CD4-positive, alpha-beta T cell (primary cell): ENCODE measurements at places on chromosomes 1 and 21. TPM values are rescaled to one million over a fixed set of nuclear protein-coding genes. Genes with fewer than 3 reads are reported as not detected.
A peak's percentile ranks its signal among the peaks of the same experiment; 100 is the strongest.

DNA sequence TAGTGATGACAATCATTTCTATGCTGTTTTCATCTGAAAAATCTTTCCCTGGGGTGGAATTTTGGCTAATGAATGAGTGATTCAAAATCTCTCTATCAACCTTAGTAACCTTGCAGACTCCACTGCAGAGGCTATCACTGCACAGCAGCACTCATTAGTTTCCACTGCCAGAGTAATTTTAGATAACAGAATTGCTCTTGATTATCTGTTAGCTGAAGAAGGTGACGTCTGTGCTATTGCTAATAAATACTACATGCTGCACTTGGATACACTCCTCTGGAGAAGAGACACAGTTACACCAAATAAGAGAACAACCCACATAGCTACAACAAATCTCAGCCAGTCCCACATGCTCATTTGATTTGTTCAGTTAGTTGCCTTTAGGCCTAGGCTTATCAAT, 1348.4 kb downstream of the NCAM2 start:
- DNase-seq = no peak

The DDAH1 gene
- not detected for total RNA-seq

DNA sequence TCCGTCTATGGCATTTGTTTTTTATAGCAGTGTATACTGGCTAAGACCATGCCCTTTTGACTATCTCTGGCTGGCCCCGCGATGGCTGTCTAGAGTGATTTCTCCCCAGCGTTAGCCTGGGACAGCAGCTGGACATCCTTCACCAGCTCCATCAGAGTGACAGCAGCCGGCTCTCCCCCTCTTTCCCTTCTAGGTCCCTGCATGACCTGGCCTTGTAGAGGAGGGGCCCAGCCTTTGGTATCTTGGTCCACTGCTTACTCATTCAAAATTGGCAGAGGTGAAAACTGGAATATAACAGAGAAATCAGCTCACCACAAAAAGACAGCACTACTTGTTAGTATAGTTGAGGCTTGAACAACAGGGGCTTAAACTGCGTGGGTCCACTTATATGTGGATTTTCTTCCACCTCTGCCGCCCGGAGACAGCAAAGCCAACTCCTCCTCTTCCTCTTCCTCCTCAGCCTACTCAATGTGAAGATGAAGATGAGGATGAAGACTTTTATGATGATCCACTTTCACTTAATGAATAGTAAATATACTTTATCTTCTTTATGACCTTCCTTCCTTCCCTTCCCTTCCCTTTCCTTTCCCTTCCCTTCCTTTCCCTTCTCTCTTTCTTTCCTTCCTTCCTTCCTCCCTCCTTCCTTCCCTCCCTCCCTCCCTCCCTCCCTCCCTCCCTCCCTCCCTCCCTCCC, 29.4 kb upstream of the B3GALNT2 start:
- DNase-seq = no peak

DNA sequence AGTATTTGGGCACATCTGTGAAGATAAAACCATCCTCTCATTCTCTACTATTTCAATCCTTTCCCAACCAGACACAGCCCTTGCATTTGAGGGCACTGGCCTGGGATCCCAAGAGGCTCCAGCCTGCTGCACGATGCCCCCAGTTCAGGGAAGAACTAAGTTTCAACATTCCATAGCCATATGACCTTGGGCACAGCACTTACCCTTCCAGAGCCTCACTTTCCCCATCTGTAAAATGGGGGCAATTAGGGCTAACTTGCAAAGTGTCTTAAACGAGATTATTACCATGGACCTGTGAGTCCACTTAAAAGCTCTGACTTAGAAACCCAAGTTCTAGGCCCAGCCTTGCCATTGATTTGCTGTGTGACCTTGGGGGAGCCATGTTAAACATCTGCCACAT, 22.9 kb downstream of the CDCP2 start:
- no peak for DNase-seq

GRCh38 chr1:66154394-66154793, 361.7 kb downstream of the PDE4B start:
- DNase-seq = no peak

GRCh38 chr1:112040891-112041740, 51.6 kb upstream of the KCND3 start:
- DNase-seq = no peak

DNA sequence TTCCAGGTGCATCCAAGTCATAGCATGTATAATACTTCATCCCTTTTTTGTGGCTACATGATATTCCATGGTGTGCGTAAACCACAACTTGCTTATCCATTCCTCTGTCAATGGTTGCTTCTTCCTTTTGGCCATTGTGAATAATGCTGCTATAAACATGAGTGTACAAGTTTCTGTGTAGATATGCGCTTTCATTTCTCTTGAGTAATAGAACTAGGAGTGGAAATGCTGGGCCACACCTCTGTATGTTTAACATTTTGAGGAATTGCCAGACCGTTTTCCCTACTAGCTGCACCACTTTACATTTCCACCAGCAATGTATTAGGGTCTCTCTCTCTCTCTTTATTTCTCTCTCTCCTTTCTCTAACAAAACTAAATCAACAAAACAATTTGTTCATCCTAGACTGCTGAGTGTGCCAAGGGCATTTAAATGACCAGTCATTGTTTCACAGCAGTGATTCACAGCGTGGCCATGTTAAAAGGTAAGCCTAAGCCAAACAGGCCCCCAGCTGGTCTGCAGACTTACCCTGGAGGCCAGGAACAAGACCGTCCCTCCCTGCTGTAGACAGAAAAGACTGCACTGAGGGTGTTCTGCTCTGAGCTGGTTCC, 53.2 kb upstream of the LYST start:
- no peak for DNase-seq

The EXO5 gene
- total RNA-seq = 4.5 TPM

The CSMD2 gene
- not detected for total RNA-seq

DNA sequence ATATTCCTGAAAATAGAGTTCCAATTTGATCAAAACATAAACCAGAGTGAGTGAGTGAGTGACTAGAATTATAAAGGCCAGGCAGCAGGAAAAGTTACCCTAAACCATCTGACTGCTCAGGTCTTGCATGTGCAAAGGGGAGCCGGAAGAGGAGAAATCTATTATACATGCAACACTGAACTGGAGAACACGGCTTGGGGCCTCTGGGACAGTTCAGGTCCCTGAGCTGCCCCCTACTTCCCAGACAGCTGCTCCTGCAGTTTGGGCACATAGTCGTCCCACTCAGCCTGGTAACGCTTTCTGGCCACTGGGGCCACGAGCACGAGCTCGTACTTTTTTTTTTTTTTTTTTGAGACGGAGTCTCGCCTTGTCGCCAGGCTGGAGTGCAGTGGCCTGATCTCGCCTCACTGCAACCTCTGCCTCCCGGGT, 40.1 kb downstream of the PTPRC start:
- no peak for DNase-seq

DNA sequence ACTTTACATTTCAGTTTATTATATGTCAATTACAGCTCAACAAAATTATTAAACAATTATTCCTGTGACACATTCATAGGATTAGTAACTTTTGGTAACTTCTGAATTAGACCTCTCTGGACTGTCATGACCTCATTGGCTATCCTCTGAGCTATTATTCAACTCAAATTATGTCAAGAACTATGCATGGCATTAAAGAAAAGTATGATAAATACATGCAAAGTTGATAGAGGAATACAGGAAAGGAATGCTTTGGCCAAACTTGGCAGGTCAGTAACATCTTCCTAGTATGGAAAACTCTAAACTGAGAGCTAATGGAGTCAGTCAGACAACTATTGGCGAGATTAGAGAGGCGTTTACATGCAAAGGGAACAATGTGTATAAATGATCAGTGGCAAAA, 158.4 kb downstream of the DUSP10 start:
- DNase-seq = no peak

GRCh38 chr1:185309566-185309965, 7.5 kb downstream of the IVNS1ABP start:
- no peak for DNase-seq

- DNase-seq = no peak
Measured at GRCh38 chr1:247402120-247402675, 13.8 kb upstream of the NLRP3 start.

The LCE3D gene
- total RNA-seq = not detected

GRCh38 chr1:118115567-118116295, 69.3 kb downstream of the SPAG17 start:
- DNase-seq = no peak

DNA sequence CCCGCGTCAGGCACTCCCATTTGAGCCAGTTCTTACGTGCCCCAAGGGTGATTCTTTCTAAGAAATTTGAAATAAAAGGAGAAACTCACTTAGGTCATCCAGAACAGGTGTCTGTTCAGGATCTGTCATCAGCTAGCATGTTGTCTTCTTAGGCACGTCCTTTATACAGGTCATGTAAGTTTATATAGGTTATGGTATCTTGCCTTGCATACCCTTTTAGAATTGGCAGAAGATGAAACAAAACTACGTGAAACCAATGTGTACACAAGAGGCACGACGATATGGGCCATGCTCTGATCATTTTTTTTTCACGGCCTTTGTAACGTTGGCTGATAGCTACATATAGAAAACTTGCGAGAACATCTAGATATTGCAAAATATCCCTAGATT, 579 bp upstream of the GTF2B start:
- no peak for DNase-seq

The ALDH9A1 gene
- total RNA-seq = 33.9 TPM

GRCh38 chr1:204308023-204308628, 51.6 kb downstream of the PLEKHA6 start:
- no peak for DNase-seq

DNA sequence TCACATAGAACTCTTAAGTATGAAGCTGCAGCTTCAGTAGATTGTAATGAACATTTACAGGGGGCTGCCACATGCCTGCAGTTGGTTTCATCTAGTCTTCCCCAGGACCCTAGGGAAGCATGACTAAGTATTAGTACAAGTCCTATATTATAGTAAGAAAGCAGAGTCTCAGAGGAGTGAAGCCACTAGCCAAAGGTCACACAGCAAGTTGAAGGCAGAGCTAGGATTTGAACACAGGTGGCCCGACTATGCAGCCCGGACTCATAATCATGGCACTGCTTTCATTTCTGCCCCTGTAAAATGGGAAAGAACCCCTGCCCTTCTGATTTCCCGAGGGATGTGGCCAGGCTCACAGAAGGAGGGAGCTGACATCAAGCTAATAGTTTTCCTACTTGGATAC, 8.4 kb upstream of the CRYBG2 start:
- no peak for DNase-seq

GRCh38 chr1:220335668-220336067, 63.4 kb upstream of the RAB3GAP2 start:
- no peak for DNase-seq

The KLHDC7A gene
- not detected for total RNA-seq

DNA sequence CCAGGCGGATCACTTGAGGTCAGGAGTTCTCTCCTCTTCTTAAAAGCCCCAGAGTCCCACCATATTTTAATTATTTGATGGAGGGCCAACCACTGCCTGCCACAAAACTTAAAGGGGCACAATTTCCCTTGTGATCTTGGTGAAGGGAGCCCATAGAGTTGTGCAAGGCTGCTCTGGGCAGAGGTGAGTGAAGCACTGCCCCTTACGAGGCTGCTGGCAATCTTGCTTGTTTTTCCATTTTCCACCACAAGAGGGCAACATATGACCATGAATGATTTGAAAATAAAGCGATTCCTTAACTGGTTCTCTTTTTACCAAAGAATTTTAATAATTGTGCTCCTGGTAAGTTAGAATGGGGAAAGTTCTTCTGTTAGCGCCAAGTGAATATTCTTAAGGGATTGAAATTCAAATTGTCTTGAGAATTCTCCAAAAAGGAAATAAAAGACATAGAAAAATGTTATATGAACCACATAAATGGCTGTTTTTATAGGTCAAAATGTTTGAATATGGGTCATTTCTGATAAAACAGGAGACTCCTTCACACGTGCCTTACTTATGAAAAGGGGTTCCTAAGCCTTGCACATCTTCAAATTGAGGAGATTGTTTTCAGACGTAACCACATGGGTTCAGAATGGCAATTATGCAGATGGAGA, 22.7 kb downstream of the PGM1 start:
- DNase-seq = peak; percentile 61

The CRNN gene
- not detected for total RNA-seq

- DNase-seq = no peak
Measured at GRCh38 chr1:34771573-34772371, 9.2 kb upstream of the GJB3 start.

DNA sequence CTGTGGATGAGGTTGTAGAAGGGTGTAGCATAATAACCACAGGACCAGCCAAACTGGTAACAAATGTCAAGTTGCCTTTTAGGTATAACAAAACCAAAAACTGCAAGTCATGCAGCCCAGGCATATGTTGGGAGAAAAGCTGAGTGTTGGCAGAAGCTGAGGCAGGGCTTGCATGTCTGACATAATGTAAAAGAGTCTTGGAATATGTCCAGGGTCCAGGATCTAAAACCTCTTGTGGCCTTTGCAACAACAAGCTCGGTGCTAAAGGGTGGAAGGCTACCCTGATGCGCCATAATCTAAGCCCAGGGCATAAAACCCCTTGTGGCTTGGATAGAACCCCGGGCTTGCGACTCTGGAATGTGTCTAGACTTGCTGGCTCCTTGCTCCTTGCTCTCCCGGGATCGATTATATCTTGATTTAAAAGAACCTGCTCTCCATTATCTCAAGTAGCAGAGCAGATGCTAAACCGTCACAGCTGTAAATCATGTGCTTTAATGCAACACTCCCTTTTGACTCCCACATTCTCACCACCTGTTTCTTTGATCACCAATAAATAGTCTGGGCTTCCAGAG, 26.5 kb upstream of the SLC35A3 start:
- no peak for DNase-seq

The HFM1 gene
- not detected for total RNA-seq

DNA sequence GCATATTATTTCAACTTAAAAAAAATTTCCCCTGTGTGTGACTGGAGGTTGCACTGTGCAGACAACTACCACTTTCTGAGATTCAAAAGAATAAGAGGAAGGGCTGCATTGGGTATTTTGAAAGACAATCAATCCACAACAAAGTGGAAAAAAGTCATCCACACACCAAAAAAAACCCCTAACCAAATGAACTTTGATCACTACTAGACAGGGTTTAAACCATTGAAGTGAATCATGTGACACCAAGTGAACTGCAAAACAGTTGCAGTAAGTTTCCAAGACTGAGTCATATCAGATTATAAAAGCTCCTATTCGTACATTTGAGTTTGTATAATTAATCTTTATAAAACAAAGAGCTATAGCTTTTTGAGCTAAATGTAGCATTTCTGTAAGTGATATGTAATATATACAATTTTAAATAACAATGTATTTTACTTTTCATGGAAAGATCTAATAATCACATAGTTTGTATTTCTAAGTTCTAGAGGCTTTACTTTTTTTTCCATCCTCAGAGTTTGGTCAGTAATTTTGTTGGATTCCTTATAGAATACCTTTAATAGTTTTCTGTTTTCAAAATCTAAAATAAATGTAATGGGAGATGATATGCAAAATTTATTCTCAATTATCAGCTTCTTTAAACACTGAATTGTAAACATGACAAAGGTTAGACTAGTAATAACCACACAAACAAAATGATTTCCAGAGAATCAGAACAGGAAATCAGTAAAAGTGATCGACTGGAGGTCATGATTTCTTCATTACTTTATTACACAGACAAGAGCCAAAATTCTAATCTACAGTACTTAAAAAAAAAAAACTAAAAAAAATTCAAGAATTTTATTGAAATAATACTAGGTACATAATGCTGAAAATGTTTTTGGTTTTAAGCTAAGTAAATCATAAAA, 50.5 kb upstream of the GFI1 start:
- DNase-seq = peak; percentile 88

- DNase-seq = peak; percentile 64
Measured at GRCh38 chr21:41928621-41929220, 25.1 kb downstream of the C2CD2 start.
